SK-N-SH treated with all-trans-retinoic acid at 6 μM for 48 hours (cell line): ENCODE measurements at places on chromosomes 5 and 9.

DNA sequence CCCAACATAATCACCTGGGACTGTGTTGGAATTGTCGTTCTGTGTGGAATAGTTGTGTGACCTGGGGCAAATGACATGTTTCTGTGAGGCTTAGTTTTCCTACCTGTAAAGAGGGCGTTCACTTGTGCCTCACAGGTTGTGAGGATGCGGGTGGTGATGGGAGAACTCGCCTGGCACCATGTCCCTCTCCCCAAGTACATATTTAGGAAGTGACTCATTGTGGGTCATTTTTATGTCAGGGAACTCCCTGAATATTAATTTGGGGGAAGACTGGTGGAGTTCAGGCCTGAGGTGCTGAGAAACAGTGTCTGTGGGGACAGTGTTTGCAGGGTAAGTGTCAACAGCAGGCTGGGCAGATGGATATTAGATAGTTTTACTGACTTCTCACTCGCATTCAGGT is 144.7 kb downstream of the KDM4C start:
- ATAC-seq: peak; percentile 46; the same call in 2 of the 3 replicates

GRCh38 chr9:2913026-2913425 is 69.1 kb upstream of the PUM3 start:
- ATAC-seq: no peak

DNA sequence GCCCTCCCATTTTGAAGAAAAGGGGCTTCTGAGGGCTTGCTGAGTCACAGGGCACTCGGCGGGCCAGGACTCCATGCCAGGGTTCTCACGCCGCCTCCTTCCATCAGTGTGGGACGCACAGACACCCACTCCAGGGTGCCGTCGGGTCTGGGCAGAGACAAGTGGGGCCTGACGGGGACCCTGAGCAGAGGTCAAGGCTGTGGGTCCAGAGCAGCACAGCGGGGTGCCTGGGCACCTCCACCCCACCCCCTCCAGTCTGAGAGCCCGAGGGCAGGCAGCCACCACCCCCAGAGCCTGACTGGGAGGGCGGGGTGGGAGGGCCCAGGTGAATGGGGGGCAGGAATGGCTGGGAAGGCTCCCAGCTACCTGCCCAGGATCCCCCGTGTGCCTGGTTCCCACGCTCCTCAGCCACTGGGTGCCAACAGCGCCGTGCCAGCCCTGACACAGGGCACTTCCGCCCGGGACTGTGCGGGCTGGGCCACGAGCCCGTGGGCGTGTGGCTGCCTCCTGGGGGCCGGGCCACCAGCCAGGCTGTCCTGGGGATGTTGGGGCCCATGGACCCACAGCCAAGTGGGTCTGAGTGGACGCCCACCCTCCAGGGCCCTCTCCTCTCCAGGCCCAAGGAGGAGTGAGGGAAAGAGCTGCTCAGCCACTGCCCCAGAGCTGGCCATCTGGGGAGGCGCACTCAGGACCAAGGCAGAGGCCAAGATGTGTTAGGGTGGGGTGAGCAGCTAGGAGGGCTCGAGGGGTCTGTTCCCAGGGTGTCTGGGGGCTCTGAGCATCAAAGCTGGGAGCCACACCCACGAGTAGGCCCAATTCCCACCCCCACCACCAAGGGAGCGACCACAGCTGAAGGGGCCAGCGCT is 10.1 kb upstream of the NRARP start:
- no peak for ATAC-seq

GRCh38 chr9:128705051-128705965 is 3.0 kb downstream of the PKN3 start:
- ATAC-seq: no peak

DNA sequence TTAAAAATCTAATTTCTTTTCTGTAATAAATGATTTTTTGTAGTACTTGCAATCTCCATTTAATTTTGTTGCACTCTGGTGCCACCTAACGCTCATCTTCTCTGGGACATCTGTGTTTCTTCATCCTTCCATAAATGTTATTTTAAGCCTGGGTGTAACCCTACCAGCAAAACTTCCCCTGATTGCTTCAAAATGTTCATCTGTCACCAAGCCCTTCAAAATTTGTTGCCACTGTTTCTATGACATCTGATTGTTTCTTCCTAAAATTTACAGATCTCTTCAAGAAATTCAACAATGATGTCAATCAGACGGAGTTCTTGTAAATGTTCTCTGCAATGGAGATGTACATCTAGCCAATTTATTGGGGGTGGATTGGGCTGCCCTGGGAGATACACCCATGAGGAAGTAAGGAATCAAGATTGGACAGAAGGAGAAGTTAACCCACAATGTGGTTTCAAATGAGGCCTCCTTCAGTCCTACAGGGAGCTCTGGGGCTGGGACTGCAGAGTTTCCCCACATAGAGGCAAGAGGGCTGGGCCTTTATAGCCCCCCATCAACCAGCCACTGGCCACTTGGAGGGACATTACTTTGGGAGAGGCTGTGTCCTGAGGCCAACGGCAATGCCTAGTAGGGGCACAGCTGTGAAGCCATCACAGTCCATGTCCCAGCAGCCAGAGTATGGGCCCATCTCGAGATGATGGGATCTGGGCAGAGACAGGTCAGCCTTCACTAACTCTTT is 23.3 kb downstream of the MCTP1 start:
- peak; percentile 77 for ATAC-seq

DNA sequence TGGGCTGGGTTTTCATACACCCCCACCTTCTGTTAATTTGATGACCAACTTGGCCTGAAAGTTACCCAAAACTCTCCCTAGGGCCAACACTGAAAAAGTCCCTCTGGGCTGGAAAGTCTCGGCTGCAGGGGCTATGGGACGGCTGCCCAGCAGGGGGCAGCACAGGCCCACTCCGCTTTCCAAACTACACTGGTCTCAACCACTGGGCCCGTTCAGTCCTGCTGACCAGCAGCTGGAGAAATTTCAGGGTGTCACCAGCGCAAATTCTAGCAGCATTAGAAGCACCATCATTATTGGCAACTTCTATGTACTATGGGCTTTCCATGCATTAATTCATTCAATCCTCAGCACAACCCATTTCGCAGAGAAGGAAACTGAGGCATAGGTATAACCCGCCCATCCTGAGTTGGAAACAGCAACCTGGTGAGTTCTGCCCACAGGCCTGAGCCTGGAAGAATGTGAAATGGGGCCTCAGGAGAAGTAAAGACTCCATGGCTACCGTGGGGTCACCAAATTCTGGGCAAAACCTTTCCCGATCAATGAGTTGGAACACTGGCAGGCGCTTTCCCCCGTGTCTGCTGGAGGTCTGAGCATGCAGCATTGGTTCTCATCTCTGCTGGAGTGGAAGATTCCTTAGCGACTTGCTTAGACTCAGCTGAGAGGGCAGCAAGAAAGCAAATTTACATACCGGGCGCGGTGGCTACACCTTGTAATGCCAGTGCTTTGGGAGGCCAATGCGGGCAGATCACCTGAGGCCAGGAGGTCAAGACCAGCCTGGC is 9.7 kb downstream of the ORM2 start:
- peak; percentile 97 for ATAC-seq

- no peak for ATAC-seq
These were observed 65.0 kb downstream of the PPP2R2B start for GRCh38 chr5:146813346-146814157.

DNA sequence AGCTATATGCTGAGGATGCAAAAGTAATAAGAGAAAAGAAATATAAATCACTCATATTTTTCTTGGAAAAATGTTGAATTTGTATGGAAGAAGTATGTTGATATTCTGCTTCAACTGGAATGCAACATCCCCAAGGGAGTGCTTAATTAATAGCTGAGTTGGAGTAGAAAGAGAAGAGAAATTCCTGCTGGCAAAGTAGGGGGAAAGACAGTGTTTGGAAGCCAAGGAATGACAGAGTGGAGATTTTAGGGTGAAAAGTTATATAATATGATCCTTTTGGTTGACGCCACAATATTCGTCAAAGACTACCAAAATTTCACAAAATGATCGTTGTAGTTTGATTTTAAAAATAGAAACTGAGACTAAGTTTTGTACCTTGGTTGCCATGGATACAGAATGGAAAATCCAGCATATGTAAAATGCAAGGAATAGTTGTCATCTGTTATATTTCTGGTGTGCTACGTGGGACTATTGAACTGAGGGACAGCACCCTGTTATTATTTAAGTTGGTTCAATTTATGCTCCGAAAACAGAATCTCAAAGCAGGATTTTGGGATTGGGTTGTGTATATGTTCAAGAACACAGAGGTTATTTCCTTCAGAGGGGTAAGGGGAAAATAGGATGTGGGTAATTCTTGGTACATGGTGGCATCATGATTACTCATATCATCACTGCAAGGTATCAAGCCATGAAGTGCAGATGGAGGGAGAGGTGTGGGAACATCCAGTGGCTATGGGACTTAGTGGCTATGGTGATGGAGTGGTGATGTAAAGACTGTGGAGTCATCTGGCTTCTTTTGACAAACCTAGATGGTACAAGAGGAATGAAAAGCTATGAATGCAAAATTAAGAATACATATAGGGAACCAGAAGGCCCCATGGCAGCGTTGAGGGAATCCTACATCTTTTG is 61.0 kb downstream of the SUB1 start:
- no peak for ATAC-seq

DNA sequence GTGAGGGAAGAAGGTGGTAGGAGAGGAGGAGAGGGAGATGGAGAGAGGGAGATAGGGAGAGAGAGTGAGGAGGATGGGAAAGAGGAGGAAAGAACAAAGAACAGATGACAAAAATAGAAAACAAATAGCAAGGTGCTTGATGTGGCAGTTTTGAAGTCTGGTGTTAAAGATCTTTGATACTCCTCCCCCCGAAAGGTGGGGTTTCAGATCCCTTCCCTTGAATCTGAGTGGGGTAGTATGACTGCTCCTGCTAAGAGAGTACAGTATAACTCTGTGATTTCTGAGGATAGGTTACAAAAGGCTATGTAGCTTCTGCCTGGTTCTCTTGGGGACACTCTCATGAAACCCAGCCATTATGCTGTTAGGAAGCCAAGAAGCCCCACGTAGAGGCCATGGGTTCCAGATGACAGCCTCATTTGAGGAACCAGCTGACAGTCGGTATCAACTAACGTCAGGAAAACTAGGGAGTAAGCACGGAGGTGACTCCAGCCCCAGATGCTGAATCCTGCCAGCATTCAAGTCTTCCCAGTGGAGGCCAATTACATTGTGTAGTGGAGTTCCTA is 102.1 kb downstream of the FANCC start:
- ATAC-seq: no peak

DNA sequence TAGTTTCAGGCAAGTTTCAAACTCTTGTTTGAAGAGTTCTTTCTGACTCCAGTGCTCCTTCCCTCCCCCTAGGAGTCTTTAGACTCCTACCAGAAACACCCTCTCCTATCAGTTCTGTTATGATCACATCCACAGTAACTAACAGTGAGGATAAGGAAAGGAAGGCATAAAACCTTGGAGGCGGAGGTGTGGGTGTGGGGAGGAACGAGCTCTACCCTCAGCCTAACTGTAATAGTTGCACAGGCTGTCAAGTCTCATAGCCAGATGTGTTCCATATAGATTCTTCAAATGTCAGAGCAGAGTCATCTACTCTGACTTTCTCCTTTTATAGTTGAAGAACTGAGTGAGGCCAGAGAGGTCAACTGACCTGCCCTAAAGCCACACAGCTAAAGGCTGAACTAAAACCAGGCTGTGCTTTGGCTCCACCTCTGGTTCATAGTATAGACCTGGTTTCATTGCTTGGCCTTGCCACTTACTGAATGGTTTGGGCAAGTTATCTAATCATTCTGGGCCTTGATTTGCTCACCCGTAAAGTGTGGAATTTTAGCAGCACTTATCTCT is 34.4 kb upstream of the PIK3R1 start:
- ATAC-seq: no peak

GRCh38 chr9:3516667-3517330 is 9.0 kb downstream of the RFX3 start:
- ATAC-seq: no peak

GRCh38 chr9:98396656-98397055 is 141.2 kb upstream of the TBC1D2 start:
- ATAC-seq: no peak

- no peak for ATAC-seq
These were observed 31.7 kb downstream of the UBE2QL1 start for GRCh38 chr5:6480133-6481051.

DNA sequence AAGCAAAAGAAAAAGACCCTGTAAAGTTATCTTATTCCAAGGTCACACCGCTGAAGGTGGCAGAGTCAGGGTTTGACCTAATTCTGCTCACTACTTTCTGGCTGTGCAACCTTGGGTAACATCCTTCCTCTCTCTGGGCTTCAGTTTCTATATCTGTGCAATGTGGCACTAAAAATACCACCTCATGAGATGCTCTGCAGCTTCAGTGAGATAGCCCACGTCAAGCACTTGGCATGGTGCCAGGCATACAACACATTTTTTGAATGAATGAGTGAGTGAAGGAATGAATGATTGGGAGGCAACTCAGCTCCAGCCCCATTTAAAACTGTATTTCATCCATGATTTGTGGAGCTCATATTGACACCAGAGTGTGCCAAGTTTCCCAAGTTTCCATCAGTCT is 62.3 kb downstream of the FOXI1 start:
- ATAC-seq: no peak

DNA sequence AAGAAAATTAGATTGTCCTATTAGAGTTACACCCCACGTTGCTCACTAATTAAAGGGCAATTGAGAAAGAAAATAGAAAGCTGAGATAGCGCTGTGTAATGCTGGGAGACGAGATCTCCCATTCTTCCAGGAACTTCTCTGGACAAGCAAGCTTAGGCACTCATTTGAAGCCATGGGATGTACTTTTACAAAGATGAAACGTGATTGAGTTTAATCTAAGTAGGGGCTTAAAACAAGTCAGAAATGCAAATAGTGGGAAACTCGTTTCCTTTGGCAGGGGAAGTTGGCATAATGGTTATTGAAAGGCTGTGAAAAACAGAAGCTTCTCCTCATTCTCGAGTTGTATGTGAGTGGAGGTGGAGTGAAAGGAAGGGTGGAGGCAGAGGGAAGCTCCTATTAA is 3.7 kb downstream of the PRDM6 start:
- no peak for ATAC-seq

- no peak for ATAC-seq
These were observed 24.6 kb downstream of the B4GALT1 start for GRCh38 chr9:33142535-33142934.

GRCh38 chr5:137192293-137192743 is 306.8 kb downstream of the SPOCK1 start:
- no peak for ATAC-seq

- ATAC-seq: peak; percentile 38
These were observed 393 bp downstream of the SH3GLB2 start for GRCh38 chr9:129027685-129028191.

DNA sequence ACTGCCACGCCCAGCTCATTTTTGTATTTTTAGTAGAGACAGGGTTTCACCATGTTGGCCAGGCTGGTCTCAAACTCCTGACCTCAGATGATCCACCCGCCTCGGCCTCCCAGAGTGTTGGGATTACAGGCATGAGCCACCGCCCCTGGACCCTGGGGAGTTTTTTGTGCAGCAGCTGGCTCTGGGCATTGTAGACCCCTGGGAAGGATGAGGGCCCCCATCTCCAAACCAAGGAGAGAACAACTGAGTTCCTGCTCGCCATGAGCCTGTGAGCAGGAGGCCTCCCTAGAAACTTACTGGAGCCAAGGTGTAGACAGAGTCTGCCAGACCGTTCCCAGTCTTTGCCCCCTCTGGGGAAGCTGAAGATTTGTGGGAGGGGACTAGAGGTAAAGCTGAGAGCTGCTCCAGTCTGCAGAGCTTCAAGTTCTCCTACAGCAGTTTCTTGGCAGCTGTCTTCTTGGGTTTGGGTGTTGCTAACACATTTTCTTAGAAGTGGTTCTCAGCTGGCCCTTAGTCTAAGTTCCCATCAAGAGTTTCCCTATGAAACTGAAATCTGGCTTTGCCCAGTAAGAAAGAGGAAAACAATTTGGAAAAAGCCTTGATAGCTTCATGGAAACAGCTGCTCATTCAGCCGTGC is 12.4 kb downstream of the NUDT2 start:
- ATAC-seq: no peak

GRCh38 chr5:68419637-68420452 is 204.3 kb downstream of the PIK3R1 start:
- ATAC-seq: no peak

GRCh38 chr5:112419164-112419985 is at the start of gene EPB41L4A:
Gene EPB41L4A (minus strand): TSS chr5:112419277. CDS start chr5:112419039, 238 bp downstream.
- ATAC-seq: peak; percentile 15
